Activated T-cell treated with anti-CD3 and anti-CD28 coated beads, Interleukin-2, amount 50 U/mL, for 72 hours (primary cell): ENCODE measurements at places on chromosomes 11 and 22. TPM values are rescaled to one million over a fixed set of nuclear protein-coding genes. Genes with fewer than 3 reads are reported as not detected.

DNA sequence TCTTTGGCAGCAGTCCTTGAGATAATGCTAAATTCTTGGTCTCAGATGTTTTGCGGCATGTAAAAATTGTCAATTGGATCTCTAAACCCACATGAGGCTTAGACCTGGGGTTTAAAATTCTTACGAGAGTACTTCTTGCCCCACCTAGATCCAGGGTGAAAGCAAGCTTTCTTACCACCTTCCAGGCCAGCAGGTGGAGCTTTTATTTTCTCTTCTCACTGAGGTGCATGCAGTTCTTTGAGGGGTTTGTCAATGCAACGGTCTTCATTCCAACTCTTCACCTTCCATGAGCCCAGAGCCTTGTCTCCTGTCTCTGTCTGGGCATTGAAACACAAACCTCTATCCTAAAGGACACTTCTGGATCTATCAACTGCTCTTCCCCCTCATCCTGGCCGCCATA, 154.1 kb downstream of the MYO18B start:
- no peak for DNase-seq

DNA sequence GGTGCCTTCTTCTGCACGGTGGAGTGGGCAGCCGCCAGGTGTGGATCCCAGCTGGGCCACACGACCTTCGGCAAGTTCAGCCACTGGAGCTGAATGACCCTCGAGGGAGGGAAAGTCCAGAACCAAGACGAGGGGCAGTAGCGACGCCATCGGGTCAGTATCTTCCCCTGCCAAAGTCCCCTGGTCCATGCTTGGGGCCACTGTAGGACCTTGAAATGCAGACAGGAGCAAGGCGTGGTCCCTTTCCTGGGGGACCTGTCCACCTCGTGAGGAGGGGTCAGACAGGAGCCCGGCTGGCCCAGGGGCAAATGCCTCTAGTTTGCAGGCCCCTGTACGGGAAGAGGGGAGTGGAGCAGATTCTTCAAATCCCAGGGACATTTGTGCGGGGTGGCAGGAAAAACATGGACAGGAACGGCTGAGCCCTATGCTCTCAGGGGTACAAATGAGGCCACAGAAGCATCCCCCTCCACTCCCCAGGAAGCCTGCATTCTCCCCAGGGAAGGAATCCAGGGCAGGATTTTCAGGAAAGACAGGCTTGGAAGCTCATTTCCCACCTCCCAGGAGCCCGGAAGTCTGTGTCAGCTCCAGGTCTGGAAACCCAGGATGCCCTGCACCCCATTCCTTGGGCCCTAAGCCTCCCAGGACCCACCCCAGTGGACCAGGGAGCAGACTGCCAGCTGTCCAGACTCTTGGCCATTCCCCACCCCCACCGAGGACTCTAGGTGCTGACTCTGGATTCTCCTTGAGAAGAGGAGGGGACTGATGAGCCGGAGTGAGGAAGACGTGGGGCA, 6.6 kb downstream of the SHANK2 start:
- DNase-seq, result no peak

DNA sequence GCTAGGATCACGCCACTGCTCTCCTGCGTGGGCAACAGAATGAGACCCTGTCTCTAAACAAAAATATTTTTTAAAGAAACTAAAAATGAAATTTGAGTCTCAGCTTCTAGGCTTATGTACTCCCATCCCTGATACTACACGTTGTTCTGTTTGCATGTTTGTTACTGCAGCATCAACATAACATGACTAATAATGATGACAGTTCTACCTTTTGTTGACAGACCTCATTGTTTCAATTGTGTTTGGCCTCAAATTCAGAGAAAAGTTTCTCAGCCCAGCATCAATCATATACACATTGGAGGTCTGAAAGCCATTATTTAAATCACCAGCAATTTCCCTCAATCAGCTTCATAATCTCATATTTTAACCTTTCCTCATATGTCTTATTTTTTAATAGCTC, 20.8 kb downstream of the LAYN start:
- no peak for DNase-seq

DNA sequence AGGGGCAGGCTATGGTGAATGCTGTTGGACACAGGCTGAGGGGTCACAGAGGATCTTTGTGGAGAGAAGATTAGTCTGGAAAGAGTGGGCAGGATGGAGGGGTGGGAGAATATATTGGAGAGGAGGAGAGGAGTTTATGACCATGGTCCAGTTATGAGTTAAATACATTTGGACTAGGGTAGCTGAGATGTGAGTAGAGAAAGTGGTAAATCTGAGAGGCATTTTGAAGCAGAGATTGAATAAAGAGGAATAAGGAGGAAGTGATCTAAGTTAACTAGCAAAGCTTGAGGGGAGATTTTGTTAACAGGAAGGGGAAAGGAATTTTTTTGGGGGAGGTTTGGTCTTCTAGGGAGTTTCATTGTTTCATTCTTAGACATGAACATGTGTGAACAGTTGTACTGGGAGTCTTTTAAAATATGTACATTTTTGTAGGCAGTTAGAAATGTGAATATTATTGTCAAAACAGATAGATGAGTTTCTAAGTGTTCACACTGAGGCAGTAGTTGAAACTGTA, 43.1 kb upstream of the EED start:
- DNase-seq, result no peak

DNA sequence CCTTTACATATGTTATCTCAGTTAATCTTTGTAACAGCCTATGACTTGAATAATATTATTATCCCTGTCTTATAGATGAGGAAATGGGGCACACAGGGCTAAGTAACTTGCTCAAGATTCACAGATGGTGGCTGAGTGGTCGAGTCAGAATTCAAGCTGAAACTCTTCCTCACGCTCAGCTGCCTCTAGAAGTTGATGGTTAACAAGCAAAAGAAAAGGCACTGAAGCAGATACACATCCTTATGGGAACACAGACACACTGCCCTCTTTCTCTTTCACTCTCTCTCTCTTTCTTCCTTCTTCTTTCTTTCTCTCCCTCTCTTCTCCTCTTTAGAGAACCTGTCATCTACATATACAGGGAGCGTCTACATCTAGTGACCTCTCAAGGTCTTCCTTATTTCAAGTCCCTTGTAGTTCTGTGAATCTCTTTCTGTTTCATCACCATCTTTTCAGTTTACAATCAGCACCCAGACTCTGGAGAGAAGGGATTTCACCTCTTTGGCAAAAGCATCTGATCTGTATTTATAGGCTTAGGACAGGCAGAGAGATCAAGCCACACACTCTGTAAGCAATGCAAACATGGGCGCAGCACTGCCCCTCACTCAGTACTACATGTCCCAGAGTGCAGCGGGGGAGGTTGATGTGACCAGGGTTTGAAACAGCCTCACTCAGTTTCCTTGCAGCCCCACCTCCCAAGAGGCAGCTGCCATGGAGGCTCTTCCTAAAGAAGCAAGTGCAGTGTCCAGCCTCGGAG, 75.7 kb downstream of the GRAMD1B start:
- DNase-seq, result no peak

GRCh38 chr11:57680552-57680874, 12.6 kb downstream of the ZDHHC5 start:
- no peak for DNase-seq

GRCh38 chr11:76397383-76397782, 16.3 kb downstream of the GVQW3 start:
- no peak for DNase-seq

DNA sequence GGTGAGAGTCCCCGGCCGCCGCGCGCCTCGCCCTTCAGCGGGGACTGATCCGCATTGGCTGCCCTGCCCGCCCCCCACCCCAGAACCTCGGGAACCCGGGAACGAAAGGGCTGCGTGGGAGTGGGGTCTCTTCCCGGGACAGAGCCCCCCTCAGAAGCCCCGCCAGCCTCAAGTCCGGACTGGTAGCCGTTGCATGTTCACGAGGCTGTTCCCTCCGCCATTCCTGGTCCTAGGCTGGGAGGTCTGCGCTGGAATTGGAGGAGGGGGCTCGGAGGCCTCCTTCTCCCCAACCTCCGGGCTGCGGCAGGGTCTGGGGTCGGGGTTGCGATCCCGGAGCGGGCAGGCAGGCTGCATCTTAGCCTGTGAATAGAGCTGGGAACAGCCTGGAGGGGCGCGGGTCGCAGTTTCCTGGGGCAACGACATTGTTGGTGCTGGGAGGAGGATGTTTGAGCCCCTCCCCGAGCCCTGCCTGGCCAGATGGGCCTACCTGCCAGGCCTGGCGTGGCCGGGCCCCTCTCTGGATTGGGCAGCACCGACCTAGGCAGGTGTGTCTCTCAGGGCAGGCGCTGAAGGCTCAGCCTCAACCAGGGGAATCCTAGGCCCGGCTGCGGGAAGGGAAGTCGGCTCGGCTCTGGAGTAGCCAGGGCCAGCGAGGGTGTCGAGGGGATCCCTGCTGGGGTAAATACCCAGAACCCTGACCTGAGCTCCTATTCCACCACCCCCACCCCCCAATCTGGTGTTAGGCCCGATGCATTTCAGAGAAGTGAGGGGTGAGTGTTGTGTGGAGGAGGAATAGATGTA, 670 bp downstream of the MAPK8IP1 start:
- DNase-seq, result no peak

- peak; percentile 36 for DNase-seq
Observed at GRCh38 chr22:24153353-24153752, 27.9 kb upstream of the SUSD2 start.

DNA sequence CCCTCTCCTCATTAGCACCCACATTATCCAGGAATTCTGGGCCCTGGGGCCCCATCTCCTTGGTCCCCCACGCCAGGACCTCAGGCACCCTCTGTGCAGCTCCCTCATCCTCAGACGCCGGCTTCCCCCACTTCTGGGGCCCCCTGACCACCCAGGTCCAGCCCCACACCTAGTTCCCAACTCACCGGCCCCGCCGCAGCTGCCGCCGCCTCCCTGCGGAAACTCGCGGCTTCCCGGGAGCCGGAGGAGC, at the start of gene PCSK7:
TSS of gene PCSK7 (minus strand) at position 232 of the 250 bp plus-strand sequence. CDS start 2,229 bp downstream, outside the sequence.
- DNase-seq, result peak; percentile 83

DNA sequence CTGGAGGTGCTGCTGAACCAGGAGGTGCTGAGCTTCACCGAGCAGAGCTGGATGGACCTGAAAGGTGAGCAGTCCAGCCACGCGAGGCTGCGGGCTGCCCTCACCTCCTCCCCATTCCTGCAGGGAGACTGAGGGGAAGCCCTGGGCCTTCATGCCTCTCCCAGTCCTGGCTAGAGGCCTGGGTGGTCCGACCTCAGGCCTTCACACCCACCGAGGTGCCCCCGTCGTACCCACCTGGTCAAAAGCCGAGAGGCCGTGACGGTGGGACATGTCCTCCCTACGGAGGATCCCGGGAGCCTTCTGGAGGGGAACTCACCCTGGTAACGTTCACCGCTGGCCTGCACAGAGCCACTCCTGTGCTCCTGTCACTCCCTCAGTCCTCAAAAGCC, 5.1 kb downstream of the SUSD2 start:
- DNase-seq, result no peak

DNA sequence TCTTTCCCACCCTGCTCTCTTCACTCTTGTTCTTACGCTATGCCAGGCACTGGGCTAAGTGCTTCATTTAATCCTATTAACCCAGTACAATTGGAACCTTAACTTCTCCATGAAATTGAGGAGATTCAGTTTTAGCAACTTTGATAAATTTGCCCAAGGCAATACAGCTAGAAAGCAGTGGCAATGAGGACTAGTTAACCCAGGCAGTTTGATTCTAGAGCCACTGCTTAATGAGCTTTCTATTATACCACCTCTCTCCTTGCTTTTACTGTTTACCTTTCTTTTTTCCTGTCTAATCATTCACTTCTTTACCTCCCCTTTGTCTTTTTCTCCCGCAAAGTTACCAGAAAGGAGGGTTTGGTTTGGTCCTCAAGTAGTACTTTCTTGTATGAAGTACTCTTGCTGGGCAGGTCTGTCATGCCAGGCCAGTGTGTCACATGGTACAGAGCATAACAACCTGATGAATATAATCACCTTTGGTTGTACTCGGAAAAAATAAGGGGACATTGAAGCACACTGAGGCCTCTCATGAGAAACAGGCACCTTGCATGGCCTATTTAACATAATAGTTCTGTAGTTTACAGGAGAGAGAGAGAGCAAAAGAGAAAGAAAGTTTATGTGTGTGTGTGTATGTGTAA, 70.6 kb downstream of the PDHX start:
- no peak for DNase-seq

DNA sequence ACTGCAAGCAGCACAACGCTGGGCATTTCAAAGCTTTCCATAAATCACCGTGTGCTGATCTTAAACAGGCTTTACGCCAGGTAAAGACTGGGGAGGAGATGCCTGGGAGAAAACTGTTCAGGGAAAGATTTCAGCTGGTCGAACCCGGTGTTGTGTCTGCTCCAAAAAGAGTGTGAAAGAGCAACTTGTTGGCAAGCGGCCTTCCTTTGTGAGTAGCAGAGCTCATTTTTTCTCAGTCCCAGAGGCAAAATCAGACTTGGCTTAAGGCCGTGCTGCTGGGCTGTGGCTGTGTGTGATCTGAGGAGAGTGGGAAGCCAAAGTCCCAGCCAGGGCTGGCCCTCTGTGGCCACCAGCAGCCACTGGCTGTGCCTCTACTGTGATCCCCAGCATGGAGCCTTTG, 75.7 kb upstream of the E2F8 start:
- no peak for DNase-seq

- no peak for DNase-seq
Observed at GRCh38 chr11:61512435-61512834, 3.9 kb downstream of the LRRC10B start.

DNA sequence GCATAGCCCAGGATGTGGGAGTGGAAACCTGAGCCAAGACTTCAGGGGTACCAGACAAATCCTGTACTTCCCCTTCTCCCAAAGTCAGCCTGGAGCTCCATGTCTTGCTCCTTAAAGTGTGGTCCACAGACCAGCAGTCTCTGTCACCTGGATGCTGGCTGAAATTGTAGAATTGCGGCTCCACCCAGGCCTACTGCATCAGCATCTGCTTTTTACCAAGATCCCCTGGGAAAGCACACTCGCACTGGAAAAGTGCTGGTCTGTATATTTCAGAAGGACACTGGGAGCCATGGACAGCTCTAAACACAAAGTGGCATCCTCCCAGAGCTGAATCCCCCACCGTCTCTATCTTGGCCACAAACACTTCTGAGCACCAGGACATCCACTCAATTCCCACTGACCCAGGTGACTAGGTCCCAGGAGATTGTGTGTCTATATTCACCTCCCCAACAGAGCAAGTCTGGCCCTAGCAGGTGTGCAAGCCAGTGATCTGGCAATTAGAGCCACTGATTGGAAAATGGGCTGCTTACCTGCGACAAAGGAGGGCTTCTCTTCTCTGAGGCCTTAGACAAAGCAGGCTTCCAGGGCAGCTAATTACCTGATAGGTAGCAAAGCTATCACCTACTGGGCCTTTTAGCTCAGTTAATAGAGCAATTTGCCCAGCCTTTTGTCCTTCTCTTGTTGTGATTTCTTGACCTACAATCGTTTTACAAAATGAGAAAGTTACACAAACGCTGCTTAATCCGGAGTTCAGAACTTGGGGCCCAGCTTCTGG, 443.3 kb downstream of the MN1 start:
- DNase-seq, result no peak

DNA sequence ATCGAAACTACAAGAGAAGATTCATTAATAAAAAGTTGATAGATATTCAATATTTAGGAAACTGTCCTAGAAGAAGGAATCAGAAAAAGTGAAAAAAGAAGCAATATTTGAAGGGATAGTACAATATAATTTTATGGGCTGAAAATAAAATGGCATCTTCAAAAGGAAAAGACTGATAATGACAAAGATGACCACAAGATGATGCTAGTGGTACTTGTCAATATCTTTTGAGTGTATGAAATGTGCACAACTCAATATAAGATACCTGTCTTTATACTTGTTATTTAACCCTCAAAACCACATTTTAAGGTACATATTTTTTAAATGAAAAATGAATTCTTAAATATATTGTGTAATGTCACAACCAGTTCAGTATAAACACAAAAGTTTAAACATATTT, 1059.6 kb upstream of the RAG2 start:
- no peak for DNase-seq

The RTCB gene
- total RNA-seq, result 106 TPM

The SVIP gene
- 50.7 TPM for total RNA-seq

The SEC14L6 gene
- not detected for total RNA-seq

The UPK2 gene
- total RNA-seq, result 1.2 TPM

The GGA1 gene
- total RNA-seq, result 96.2 TPM

The FDXACB1 gene
- 2.8 TPM for total RNA-seq

The CAVIN3 gene
- 12.0 TPM for total RNA-seq
